ENCODE measurements at places on chromosomes 1 and 21.

- no peak for DNase-seq
Observed at GRCh38 chr1:215889871-215890270, 322.8 kb downstream of the KCTD3 start.

DNA sequence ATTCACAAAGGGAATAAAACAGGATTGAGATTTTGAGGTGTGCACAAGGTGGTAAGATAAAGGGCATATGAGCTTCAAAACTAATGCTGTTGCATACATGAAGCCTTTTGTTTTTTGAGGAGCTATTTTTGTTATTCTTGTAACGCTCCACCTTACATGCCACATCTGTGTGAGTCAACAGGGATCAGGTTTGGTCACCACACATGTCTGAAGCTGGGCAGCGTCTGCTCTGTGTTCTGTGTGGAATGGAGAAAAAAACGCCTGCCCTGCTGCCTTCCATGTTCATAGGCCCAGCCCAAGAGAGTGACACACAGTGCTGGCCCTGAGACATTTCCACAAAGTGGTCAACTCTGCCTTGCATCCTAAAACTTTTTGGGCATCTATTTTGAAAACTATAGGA lies 67.7 kb downstream of the MPZL1 start:
- no peak for DNase-seq

GRCh38 chr21:14078746-14079375 lies 131.9 kb downstream of the LIPI start:
- no peak for DNase-seq

DNA sequence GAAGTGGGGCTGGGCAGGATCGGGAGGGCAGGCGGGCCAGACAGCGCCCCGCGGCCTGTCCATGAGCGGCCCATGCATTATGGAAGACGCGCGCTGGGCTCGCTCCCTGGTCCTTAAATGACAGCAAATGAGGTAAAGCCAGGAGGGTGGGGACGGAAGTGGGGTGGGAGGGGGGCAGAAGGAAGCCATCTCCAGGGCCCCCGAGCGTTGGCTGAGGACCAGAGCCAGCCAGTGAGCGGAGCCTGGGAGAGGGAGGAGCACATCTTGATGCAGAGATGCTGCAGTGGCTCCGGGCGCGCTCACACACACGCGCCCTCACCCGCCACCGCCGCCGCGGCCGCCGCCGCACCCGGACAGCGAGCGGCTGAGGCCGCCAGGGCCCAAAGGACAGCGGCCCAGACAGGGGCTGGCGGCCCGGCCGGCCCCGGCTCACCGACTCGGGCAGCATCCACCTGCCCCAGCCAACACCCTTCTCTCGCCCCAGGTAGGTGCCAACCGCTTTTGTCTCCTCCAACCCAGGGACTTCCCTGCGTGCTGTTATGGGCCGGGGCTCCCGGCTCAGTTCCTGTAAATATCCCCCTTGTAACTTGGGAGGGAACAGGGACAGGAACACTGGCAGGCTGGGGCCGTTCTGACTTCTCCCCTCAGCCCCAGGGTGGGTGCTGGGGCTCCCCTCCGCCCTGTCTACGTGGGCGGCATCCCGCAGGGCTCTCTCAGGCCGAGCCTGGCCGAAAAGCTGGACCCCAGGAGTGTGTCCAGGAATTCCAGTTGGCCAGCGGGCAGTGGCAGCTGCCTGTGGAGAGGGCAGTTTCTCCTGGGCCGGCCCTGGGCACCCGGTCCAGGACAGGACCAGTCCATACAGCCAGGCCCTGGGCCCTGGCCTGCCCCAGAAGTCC lies at the start of gene CNTN2:
TSS of gene CNTN2 (plus strand) at position 302 of the 896 bp plus-strand sequence. CDS start 9,974 bp downstream, outside the sequence.
- no peak for DNase-seq

DNA sequence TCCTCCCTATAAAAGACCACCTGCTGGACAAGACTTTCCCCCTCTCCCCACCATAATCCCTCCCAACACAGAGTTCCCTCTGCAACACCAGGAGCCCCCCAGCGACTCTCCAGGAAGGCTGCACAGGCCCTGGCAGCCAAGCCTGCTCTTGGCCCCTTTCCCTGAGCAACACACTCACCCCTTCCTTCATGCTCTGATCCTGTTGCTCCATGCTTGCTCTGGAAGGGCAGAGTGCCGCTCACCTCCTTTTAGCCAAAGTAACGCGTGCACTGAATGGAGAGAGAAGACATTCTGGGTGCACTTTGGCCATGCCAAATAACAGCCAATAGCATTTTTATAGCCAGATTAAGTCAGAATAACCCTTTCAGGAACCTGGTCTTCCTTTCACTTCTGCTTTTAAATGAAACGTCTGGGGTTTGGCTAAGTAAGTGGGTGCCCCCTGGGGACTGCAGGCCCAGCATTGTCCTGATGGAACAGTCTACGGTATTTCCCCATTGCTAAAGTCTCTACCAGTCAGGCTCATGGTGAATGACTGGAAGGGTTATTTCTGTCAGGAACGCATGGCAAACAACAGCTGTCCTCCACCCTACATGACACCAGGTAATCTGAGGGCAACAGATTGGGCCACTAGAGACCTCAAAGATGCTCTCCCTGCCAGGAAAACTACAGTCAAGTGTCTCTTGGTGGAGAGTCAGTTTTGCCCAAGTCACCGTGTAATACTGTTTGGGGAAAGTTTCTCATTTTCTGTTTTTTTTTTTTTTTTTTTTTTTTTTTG lies at the start of gene SLC2A5:
TSS of gene SLC2A5 (minus strand) at position 310 of the 775 bp plus-strand sequence. CDS start at position 211, 99 bp downstream.
- no peak for DNase-seq

DNA sequence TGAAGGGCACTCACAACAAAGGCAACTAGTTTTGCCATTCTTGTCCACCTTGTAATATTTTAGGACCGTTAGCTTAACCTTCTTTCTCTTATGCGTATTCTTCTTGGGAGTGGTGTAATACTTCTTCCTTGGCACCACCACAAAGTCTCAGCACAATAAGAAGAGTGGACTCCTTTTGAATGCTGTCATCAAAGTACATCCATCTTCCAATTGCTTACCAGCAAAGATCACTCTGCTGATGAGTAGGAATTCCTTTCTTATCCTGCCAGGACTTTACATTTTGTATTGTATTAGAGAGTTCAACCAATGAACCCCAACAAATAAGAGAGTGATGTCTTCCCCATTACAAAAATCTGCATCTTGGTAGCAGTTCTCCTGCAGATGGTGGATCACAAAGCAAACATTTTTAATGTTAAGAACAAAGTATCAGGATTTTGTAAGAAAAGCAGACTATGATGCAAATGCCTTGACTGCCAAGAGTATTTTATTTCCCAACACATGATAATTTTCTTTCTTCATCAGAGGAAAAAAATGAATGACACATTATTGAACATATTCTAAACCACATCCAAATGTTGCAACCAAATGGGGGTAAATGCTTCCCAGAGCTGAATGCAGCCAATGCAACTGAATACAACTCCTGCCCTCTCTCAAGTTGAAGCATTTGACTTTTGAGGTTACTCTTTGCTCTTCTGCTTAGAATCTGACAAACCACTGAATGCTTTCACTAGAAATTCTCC lies 5.1 kb upstream of the ARNT start:
- no peak for DNase-seq

GRCh38 chr1:205251576-205251975 lies 23.8 kb downstream of the TMCC2 start:
- no peak for DNase-seq

- DNase-seq = no peak
Observed at GRCh38 chr1:173122958-173123852, 72.5 kb upstream of the TNFSF18 start.

DNA sequence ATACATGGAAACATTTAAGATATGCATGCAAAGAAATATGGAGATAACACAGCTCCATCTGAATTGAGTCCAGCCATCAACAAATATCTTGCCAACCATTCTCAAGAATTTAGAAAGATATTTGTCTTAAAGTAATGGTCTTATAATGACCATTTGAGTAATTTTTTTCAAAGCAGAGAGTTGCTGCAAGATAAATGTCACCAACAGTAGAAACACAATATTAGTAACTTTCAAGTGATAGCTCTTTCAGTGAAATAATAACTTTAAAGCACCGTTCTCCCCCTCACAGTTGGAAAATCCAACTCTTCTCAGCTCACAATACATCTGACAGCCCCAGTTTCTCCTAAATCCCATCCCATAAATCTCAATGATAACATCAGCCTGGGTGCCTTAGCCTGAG lies 481.0 kb upstream of the ADAMTS5 start:
- no peak for DNase-seq

DNA sequence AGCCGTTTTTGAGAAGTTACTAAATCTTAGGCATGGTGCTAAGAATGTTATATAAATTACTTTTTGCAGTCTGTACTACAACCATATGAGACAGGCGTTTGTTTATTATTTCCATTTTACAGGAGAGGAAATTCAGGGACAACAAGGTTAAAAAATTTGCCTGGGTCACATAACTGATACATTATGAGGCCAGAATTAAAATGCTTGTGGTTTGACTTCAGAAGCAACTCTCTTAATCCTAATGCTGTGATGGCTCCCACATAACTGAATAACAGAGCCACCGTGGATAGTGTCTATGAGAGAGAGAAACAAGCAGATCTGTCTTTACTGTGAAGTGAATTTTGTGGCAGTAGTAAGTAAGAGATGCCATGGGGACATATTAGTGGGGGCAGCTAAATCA lies 184.9 kb downstream of the NCAM2 start:
- DNase-seq = no peak

Data from activated CD4-positive, CD25-positive, alpha-beta regulatory T cell treated with anti-CD3 and anti-CD28 coated beads, Interleukin-2, amount 50 U/mL, for 72 hours (primary cell).